Activated CD4-positive, alpha-beta T cell treated with anti-CD3 and anti-CD28 coated beads for 36 hours (primary cell): ENCODE measurements at places on chromosomes 6 and 20. TPM values are rescaled to one million over a fixed set of nuclear protein-coding genes. Genes with fewer than 3 reads are reported as not detected.
A peak's percentile ranks its signal among the peaks of the same experiment; 100 is the strongest.

DNA sequence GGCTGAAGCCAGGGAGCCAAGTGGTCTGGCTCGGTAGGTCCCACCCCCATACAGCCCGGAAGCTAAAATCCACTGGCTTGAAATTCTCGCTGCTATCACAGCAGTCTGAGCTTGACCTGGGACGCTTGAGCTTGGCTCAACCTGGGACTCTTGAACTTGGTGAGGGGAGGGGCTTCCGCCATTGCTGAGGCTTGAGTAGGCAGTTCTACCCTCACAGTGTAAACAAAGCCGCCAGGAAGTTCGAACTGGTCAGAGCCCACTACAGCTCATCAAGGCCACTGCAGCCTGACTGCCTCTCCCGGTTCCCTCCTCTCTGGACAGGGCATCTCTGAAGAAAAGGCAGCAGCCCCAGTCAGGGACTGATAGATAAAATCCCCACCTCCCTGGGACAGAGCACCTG lies 1337.7 kb downstream of the HACE1 start:
- DNase-seq: no peak

GMPR gene
- total RNA-seq: 1.4 TPM

KCNQ2 gene
- total RNA-seq: not detected

DNA sequence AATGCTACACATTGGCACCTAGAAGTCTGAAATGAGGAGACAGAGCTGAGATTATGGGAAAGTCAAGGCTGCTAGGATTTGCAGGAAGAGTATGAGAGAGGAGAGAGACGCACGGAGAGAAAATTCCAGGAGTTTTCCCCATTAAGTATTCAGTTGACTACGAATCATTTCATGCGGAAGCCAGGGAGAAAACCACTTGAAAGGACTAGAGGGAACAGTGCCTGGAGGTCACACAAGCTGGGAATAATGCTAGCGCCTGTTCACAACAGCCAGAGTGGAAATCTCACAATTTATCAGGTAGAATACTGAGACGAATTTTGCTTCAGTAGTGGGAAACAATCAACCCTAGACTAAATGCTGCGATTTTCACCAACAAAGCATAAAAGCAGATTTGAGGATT lies 118.6 kb downstream of the MOXD1 start:
- DNase-seq: no peak

ZMYND8 gene
- 33.7 TPM for total RNA-seq

SLC17A2 gene
- not detected for total RNA-seq

DNA sequence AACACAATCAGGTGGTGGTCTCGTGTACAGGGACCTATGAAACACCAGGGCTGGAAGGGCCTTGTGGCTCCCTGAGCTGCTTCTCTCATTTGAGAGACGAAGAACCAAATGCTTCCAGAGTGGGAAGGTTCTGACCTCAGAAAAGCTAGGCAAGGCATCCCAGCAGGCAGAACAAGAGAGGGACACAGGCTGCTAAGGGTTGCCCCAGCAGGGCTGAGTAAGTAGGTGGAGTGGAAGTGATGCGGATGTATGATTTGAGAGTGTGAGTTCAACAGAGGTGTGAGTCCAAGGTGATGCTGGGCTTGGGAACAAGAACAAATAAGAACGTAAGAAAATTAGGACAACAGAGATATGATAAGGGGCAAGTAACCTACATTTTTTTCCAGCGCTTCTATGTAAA lies 147.8 kb downstream of the BACH2 start:
- no peak for DNase-seq

WFDC5 gene
- 0.23 TPM for total RNA-seq

- DNase-seq: no peak
Measured at GRCh38 chr6:25717866-25718740, 36.4 kb upstream of the SLC17A4 start.

DNA sequence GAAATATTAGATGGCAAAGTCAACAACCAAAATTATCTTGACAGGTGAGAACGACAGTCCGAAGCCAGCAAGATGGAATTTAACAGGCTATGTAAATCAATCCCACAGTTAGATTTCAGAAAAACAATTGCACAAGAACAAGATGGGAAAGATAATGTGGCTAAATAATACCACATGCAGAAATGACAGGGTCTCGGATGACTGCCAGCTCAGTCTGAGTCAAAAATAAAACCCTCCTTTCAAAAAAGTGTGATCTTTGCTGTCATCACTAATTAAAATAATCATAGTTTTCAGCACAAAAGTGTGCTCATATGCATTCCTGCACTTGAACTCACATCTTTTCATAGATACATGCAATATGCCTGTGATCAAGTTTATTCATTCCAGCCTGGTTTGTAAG lies 25.9 kb downstream of the FOXQ1 start:
- no peak for DNase-seq

DNA sequence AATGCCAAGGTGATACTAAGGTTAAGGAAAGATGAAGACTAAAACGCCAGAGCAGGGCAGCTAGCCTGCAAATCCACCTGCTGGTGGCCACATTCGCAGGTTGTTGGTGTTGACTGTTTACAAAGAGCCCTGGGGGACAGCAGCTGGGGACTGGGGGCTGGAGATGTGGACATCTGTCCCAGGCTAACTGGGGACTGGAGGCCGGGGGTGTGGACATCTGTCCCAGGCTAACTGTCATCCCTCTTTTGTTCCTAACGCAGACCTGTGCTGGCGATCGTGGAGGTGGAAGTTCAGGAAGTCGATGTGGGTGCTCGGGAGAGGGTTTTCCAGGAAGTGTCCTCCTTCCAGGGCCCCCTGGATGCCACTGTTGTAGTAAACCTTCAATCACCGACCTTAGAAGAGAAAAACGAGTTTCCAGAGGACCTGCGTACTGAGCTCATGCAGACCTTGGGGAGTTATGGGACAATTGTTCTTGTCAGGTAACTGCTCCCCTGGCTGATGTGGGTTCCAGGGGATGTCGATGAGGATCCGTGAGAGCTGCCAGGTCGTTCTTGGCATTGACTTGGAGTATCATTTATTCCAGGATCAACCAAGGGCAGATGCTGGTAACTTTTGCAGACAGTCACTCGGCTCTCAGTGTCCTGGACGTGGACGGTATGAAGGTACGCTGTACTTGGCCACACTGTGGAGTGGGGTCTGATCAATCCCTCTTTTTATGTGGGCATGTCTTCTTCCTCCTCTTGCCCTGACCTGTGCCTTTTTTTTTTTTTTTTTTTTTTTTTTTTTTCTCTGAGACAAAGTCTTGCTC lies 87.0 kb downstream of the SERAC1 start:
- DNase-seq: no peak

DNA sequence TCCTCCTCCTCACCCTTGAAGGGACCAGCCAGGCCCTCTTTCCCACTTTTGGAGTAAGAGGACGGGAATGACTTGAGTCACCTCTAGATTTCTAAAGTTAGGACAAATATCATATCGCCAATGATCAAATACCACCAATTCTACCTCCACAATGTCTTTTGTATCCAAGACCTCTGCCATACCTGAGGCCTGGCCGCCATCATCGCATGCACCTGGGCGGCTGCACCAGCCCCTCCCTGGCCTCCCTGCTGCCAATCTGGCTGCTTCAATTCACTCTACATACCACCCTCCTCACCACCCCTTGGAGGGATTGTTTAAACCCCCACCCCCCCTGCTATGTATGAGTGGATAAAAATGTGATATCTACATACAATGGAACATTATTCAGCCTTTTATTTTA lies 75.0 kb upstream of the RALY start:
- DNase-seq: no peak

C20orf202 gene
- not detected for total RNA-seq

DNA sequence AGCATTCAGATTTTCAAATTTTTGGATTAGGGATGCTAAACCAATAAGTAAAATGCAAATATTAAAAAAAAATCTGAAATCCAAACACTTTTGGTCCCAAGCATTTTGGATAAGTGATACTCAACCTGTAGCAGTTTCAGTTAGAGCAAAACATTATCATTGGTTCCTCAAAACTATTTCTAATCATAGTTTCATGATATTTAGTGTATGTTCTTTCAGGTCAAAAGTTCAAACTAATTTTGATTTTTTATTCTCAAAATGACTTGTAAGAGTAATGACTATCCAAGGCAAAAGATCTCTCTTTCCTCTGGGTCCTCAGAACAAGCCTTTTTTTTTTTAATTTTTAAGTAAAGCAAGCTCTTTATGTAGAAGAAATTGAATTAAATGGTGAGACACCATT lies 64.0 kb upstream of the TFB1M start:
- no peak for DNase-seq

- DNase-seq: no peak
Measured at GRCh38 chr6:24504649-24505586, 10.1 kb downstream of the ALDH5A1 start.

EYS gene
- total RNA-seq: not detected

C6orf163 gene
- 1.2 TPM for total RNA-seq

- DNase-seq: no peak
Measured at GRCh38 chr6:51398793-51399192, 580.1 kb downstream of the TFAP2B start.

DNA sequence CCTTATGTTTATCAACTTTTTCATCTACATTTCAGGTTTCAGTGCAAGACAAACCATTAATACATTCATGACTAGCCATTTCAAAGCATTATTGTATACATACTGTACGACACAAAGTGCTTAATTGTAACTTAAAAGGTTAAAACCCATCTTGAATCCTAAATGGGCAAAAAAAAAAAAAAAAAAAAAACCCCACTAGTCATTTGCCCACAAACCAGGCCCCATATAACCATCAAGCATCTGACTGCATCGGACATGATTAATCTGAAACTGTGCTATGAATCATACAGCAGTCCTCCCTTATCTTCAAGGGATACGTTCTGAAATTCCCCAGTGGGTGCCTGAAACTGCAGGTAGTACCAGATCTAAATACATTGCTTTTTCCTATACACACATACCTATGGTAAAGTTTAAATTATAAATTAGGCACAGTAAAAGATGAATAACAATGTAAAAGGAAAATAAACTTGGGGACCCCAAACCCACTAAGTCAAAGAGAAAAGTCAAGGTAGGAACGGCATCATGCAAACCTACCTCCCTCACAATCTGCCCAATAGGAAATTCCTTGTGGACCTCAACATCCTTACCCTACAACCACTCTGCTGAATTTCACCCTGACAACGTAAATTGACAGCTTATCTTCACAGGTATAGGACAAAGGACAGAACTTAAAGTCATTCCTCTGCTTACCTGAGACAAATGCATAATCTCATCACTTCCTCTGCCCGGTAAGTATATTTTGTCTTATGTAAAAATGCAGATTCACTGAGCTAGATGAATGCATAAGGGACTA lies 14.3 kb downstream of the B4GALT5 start:
- peak; percentile 47 for DNase-seq

TAAR8 gene
- not detected for total RNA-seq

DNA sequence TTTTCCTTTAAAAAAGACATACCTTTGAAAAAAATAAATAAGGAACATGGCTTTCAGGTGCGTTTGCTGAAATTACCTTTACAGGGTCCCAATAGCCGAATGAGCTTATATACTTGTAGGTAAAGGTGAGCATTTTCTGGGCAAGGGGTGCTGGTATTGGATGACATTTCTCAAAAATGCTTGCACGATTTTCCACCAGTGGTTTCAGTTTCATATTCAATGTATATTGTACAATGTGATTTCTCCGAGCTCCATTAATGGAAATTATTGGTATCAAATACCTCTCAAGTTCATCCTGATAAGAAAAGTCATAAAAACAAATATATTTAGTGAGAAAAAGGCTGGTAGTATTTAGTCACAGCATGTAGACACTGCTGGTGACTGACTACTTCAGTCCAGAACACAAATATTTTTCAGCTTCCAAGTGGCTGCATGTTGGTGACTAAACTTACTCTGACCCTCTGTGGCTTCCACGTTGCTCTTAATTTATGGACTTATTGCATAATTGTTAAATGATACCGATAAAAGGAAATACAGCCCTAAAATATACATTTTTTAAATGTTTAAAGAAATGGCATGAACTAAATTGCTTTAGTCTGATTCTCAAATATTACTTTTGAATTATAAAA lies 32.9 kb upstream of the ZBTB24 start:
- no peak for DNase-seq

GRCh38 chr6:129513471-129513870 lies 196.5 kb downstream of the ARHGAP18 start:
- DNase-seq: no peak

DNA sequence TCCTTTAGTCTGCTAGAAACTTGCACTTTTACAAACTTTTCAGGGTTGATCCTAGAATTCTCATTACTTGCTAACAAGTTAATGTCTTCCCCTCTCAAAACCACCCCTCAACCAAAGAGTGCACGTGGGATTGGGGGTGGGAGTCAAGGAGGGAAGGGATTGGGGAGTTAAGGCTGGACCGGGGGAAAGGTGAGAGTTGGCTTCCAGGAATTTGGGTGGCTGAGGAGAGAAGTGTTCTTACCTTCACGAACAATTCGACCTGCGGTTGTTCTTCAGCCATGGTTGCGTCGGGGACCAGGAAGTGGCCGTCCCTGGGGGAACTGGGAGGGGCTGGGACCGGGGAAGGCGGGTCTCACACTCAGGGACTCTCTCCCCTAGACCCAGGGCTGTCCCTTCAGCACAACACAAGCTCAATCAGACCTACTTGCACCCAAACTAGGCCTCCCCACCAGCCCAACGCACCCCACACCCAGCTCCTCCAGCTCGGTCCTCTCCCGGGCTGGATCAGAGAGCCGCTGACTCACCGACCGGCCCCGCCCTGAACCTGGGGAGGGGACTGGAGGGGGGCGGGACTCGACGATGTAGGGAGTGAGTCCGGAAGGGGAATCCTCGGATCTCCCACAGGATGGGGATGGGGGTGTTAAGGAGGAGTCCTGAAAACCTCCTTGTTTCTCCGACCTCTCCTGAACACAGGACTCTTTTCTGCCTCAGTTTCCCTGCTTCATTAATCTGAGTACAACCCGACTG lies at the start of gene CLIC1:
Gene CLIC1 (minus strand): TSS at position 510 of the 747 bp plus-strand sequence. CDS start 230 bp downstream, at position 280.
- DNase-seq: peak; percentile 92

GRIK2 gene
- not detected for total RNA-seq

GRCh38 chr6:55617272-55617671 lies 38.3 kb upstream of the HMGCLL1 start:
- DNase-seq: peak; percentile 18

DNA sequence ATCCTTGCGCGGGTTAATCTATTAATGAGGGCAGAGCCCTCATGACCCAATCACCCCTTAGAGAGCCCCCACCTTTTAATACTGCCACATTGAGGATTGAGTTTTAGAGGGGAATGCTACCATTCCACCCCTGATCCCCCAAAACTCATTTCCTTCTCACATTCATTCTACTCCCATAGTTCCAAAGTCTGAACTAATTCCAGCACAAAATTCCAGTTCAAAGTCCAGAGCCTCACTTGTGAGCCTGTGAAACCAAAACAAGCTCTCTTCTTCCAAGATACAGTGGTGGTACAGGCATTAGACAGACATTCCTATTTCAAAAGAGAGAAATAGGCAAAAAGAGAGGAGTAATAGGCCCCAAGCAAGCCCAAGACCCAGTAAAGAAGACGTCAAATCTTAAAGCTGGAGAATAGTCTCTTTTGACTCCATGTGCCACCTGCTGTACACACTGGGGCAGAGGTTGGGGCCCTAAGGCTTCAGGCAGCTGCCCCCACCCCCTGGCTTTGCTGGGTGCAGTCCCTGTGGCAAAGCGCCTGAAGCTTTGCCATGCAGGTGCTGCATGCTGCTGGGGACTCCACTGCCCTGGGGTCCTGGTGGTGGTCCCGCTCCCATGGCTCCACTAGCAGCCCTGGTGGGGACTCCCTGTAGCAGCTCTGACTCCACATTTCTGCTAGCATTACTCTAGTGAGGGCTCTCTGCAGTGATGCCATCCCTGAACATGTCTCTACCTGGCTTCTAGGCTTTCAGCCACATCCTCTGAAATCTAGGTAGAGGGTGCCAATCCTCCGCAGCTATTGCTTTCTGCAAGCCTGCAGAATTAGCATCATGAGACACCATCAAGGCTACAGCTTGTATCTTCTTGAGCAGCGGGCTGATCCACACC lies 41.3 kb downstream of the RSPH3 start:
- peak; percentile 40 for DNase-seq
